Stimulated activated CD8-positive, alpha-beta memory T cell treated with anti-CD3 and anti-CD28 coated beads, Interleukin-7, amount 100 ng/mL, for 24 hours (primary cell): ENCODE measurements at places on chromosomes 11 and 22.

GRCh38 chr11:83272627-83273026, 13.5 kb downstream of the CCDC90B start:
- DNase-seq = no peak

DNA sequence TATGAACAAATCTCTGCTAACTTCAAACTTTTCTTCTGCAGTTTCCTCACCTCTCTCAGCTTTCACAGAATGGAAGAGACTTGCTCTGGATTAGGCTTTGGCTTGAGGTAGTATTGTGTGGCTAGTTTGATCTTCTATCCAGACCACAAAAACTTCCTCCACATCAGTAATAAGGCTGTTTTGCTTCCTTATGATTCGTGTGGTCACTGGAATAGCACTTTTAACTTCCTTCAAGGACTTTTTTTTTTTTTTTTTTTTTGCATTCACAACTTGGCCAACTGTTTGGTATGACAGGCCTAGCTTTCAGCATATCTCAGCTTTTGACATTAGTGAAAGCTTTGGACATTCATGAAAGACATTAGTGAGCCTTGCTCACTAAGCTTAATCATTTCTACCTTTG, 47.5 kb upstream of the LRRC55 start:
- DNase-seq = no peak

- no peak for DNase-seq
Measured at GRCh38 chr11:44709281-44709562, 17.5 kb upstream of the TSPAN18 start.

DNA sequence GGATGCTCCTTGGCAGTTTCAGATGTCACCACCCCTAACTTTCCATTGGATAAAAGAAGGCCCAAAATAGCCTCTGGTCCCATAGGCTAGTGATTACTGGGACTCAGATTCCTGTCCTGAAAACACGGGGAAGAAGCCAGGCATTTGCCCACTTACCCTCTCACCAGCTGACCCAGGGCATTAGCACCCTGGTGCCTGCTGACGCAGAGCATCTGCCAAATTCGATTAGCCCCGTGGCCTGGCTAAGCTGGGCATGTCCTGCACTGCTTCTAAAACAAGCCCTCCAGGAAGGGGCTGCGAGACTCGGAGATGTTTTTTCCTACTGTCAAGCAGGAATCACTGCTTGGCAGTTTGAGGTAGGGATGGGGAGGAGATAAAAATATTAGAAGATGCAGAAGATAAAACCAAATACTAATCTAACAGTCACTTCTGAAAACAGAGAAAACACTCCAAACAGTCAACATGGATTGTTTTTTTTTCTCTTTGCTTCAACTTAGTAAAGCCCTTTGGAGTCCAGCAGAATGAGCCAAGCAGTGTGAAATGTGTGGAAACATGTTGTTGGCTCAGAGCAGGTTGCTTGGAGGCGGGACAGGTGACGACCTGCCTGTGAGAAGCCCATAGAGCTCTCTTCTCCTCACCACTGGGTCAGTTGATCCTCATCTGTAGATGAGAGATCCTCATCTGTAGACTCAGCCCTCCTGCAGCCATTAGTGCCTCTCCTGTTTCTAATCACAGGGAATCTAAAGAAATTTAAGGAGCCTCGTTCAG, 54.0 kb downstream of the BDNF start:
- no peak for DNase-seq

- DNase-seq = no peak
Measured at GRCh38 chr22:41001722-41002122, 50.5 kb downstream of the RBX1 start.

DNA sequence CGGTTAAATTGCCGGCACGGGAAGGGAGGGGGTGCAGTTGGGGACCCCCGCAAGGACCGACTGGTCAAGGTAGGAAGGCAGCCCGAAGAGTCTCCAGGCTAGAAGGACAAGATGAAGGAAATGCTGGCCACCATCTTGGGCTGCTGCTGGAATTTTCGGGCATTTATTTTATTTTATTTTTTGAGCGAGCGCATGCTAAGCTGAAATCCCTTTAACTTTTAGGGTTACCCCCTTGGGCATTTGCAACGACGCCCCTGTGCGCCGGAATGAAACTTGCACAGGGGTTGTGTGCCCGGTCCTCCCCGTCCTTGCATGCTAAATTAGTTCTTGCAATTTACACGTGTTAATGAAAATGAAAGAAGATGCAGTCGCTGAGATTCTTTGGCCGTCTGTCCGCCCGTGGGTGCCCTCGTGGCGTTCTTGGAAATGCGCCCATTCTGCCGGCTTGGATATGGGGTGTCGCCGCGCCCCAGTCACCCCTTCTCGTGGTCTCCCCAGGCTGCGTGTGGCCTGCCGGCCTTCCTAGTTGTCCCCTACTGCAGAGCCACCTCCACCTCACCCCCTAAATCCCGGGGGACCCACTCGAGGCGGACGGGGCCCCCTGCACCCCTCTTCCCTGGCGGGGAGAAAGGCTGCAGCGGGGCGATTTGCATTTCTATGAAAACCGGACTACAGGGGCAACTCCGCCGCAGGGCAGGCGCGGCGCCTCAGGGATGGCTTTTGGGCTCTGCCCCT, 529 bp upstream of the CCND1 start:
- no peak for DNase-seq

DNA sequence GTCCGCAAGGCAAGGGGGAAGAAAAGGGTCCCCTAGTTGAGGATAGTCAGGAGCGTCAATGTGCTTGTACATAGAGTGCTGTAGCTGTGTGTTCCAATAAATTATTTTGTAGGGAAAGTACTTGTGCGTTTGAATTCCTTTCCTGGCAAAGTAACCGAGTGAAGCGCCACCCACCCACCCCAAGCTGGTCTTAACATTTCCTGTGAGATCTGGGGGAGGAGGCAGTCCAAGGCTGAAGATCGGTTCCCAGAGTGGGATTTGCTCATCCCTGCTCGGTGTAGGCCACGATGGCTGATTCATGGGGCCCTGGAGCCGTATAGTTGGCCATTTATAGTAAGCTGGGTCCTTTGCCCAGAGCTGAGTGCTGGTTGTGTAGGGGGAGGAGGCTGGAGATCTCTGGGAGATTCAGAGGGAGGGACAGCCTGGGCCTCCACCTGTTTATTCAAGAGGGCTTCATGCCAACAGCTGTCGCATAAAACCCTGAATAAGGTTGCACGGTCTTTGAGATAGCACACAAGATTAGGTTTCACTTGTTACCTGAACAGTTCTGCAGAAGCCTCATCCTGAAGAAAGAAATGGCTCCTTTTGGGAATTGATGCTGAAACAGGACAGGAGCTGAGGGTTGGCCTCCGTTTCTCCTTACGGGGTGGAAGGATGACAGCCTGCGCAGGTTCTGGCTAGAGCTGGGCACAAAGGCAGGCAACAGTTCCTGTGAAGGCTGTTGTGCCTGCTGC, 2.4 kb downstream of the ATF4 start:
- no peak for DNase-seq

DNA sequence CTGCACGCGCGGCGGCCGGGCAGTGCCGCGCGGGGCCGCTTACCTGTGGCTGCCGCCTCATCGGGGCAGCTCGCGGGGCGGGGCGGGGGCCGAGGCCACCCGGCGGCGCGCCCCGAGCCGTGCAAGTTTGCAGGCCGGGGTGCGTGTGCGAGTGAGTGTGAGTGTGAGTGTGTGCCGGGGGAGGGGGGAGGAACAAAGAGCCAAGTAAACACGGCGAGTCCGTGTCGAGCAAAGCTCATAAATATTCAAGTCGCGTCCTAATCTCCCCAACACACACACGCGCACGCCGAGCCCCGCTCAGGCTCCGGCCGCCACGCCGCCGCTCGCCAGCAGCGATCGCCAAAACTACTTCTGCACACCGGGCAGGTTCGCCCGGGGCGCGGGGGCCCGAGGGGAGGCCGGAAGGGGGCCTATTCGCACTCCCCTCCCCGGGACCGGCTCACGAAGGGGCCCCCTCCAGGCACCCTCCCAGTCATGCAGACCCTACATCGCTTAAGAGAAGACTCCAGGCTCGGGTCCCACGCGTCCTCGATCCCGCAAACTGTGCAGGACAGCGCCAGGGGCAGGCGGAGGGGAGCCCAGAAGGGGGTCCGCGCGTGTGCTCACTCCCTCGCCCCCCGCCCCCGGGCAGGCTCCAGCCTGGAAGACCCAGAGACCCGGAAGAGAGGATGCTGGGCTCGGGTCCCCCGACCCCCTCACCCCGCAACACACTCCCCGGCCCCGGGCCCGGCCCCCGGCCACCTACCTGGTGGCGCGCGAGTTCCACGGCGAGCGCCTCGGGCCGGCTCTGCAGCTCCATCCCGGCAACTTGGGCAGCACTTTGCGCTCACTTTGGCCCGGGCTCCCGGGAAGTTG, 827 bp downstream of the PHF21B start:
- no peak for DNase-seq

GRCh38 chr11:103662880-103663279, 373.6 kb upstream of the DDI1 start:
- DNase-seq = no peak

DNA sequence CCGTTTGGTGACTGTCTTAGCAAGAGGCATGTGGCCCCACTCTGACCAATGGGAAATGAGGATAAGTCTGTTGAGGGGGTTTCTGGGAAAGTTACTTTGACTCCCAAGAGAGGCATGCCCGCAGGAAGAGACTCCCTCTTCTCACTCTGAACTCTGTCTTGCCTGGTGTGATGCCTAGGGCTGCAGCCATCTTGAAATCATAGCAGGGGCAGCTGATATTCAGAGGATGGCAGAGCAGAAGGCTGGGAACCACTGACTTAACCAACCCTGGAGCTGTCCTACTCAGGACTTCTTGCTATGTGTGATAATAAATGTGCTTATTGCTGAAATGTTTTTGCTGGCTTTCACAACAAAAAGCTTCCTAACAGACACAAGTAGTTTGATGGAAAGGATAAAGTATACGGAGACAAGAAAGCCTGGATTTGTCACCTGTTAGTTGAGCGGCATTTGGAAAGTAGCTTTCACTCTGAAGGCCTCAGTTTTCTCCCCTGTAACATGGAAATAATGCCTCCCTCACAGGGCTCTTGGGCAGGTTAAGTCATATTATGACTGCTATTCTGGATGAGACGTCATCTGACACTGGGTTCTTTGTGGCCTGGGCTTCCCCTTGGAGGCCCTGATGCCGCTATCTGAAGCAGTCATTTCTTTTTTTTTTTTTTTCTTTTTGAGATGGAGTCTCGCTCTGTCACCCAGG, 128.5 kb downstream of the CEP164 start:
- DNase-seq = no peak

DNA sequence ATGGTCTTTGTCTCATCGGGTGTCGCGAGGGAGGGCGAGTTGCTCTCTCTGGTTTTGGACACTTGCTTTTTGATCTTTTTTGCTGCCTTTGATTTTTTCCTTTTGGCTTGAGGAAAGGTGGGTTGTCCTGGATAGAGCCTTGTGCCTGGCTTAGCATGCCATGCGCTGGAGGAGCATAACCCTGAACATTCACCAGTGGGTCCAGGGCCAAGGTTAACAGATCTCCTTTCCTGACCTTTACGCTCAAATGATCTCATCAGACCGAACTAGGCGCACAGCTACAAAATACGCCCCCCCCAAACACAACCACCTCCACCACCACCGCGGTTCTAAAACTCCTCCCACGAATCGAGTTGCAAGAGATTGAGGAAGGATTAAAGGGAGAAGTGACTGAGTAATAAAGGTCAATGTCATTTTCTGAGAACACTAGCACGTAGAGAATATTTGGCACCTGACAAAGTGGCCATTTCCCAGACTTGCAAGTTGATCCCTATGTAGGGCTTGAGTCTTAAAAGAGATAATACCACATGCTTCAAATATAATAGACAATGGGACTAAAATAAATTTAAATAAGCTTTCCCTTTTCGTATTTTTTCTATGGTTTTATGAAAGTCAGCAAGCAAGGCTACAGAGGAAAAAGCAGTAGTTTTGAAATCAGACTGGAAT, 48.7 kb upstream of the CADM1 start:
- no peak for DNase-seq

- DNase-seq = no peak
Measured at GRCh38 chr11:8202516-8203413, 33.9 kb upstream of the RIC3 start.

DNA sequence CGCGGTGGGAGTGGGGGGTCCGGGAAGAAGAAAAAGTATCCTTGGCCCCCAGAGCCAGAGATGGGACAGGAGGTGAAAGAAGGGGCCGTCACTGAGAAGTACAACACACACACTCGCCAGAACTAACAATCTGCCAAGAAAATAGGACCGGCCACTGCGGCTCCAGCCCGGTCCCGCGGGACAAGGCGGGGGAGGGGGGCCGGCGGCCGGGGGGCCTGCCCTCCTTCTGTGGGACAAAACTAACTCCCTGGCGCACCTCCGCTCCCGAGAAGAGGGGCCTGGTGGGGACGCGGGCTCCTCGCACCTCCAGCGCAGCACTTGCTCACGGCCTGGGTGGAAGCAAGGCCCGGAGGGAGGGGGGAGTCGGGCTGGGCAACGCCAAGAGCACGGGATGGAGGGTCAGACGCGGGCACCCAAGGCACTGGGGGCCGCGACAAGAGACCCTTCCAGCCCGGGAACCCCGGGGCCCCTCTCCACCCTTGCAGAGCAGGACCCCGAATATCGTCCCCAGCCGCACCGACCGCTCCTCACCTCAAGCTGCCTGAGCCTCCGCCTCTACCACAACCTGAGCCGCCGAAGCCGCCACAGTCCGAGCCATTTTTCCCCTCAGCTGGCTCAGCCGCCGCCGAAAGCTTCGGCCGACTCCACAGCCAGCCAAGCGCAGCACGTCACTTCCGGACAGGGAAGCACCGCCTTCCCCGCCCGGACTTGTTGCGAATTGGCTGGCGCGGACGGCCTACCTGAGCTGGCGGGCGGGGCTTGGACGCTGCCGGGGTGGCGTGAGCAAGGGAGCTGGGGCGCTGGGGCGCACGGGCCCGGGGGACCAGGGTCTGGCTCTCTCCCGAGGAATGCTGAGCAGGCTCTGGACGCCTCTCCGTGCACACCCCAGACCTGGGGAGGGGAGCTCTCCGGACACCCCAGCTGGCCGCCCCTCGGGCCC, at the start of gene PIK3C2A:
PIK3C2A (minus strand) TSS at position 670 of the 940 bp plus-strand sequence. CDS start 38,245 bp downstream, outside the sequence.
- DNase-seq = peak; percentile 91

DNA sequence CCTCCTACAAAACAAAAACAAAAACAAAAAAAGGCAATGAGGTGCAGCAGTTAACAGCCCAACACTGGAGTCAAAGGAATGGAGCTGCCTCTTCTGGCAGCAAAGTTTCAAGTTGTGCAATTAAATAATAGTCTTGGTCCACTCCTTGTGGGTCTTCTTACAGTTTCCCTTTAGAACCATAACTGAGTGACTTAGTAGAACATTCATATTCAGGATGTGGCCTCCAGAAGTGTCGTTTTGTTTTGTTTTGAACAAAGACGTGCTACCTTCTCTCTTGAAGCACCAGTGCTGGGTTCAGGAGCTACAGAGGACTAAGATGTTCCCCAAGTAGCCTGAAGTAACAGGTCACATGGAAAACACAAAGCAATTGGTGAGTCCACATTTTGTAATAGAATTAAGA, 2.0 kb upstream of the JAML start:
- DNase-seq = no peak

DNA sequence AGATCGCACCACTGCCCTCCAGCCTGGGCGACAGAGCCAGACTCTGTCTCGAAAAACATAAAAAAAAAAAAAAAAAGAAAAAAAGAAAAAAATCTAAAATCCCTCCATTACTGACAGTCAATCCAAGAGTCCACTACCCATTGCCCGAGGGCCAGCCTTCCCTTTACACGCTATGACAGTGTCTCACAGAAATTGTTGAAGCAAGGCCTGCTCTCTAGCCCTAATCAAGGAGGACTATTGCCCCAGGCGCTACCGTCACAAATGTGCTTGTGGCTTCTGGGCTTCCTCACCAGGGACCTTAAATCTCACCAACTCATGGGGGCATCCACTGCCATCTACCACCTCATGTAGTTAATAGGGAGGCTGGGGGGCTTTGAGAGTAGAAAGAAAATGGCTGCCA, 49.9 kb downstream of the UBASH3B start:
- DNase-seq = no peak
